Stimulated activated CD8-positive, alpha-beta memory T cell treated with anti-CD3 and anti-CD28 coated beads, Interleukin-2, amount 100 ng/mL, for 1 hour (primary cell): ENCODE measurements at places on chromosomes 1 and 21.

DNA sequence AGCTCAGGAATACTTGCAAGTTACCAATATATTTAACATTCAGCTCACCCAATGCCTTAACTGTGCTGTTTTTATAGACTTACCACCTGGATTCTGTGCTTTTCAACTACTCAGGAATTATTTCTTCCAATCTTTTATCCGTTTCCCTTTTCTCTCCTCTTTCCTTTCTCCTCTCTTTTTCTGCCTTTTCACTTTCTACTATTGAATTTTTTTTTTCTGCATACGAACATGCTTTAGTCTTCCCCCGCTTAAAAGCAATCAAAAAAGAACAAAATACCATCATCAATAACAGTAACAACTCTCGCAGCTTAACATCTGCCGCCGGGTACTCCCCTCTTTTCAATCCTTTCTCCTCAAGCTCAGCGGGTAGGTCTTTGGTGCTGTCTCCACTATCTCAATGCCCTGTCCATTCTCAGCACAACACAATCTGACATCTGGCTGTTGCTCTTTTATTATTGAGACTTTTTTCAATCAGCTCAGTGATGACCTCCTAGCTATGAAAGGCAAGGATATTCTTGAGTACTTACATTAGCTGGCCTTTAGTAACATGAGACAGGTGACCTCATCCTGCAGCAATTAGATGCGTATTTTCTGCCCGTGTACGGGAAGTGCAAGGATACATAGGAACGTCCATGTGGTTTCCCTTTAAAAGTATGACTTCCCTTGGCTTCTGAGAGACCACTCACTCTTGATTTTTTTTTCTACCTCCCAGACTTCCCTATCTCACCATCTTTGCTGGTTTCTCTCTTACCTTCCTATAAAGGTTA, 40.2 kb upstream of the SIPA1L2 start:
- no peak for DNase-seq

- no peak for DNase-seq
These were observed 35.2 kb upstream of the SERBP1 start for GRCh38 chr1:67465375-67465774.

GRCh38 chr1:24643363-24644099, 429 bp downstream of the SRRM1 start:
- DNase-seq = no peak

DNA sequence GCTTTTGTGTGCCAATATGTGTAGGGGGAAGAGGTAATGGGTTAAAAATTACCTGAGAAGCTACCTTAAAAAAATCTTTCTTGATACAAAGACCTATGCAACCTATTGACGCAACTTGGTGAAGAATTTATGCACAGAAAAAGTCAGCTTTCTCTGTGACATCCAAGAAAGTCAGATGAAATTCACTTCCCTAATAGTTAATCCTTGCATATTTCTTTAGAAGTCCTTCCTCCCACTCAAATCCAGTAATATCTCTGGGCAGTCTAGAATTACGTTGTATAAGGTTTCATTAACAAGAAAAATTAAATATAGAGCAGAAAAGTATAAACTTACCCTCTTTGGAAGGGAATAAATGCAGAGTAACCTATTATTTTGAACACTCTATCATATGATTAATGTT, 2.9 kb downstream of the UBAP2L start:
- no peak for DNase-seq

DNA sequence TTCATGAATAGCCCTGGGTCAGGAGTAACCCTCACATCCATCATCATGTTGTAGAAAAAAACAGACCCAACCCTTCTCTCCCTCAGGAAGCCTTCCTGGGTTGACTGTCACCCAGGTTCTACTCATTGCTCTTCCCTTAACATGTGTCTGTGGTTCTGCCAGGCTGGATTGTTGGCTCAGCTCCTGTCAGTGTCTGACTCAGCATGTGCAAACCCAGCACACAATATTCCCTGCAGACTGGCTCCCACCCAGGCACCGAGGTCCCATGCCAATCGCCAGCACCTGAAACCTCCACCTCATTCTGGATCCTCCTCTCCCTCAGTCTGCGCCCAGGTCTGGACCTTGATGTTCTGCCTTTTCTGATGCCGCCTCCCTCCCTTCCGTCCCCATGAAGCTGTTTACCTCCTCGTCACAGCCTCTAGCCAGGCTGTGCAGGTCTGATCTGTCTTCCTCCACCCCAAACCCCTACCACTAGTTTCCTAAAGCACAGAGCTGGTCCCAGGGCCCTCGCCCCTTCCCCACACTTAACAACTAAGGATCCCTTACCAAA, 4.3 kb upstream of the S100A8 start:
- DNase-seq = no peak

- no peak for DNase-seq
These were observed 23.8 kb downstream of the EIF2D start for GRCh38 chr1:206588492-206588891.

- no peak for DNase-seq
These were observed at the start of gene RGS18 for GRCh38 chr1:192158181-192158580. RGS18 (plus strand) TSS chr1:192158462; CDS start chr1:192158638, 176 bp downstream.

DNA sequence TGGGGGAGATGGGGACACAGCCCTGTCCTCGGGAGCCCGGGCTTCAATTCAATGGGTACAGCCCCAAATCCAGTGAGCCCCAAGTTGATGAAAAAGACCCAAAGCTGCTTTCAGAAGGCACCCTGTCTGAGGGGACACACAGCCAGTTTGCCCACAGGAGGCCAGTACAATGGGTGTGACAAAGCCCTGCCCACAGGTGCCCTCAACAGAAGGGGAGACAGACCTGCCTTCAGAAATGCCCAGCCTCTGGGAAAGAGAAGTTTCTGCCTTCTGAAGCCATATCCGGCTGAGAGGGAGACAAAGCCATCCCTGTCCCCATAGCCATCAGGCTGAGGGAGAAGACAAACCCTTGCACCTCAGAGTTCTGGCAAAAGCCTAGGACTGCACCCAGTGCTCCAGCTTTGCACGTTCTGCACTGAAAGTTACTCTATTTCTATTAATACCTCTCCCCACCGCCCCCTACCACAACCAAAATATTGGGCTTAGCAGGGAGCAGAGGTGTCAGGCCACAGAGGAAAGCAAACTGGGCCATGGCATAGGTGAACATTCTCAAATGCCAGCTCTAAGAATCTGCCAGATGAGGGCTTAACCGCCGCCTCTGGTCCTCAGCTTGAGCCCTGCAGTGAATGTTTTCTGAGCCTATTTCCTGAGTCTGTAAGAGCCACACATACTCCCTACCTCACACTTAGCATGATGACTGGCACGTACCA, 18.0 kb upstream of the PTAFR start:
- DNase-seq = no peak

- no peak for DNase-seq
These were observed 1.4 kb upstream of the MIA3 start for GRCh38 chr1:222616525-222616924.

DNA sequence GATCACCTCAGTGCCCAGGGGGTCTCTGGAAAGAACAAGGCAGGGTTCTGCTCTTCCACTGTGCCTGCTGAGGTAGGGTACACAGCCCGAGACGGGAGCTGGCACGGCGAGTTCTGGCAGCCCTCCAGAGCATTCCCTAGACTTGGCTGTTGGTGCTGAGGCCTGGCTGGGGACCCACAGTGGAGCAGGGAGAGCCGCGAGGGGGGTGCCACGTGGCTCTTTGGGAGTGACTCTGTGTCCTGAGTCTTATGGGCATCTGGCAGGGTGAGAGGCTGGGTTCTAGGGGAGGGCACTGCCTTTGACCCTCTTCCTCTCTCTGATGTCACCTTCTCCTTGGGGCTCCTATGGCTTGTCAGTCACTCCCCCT, 336.4 kb downstream of the CAMTA1 start:
- DNase-seq = no peak
